ENCODE measurements at places on chromosomes 12 and 14.
A peak's percentile ranks its signal among the peaks of the same experiment; 100 is the strongest.

DNA sequence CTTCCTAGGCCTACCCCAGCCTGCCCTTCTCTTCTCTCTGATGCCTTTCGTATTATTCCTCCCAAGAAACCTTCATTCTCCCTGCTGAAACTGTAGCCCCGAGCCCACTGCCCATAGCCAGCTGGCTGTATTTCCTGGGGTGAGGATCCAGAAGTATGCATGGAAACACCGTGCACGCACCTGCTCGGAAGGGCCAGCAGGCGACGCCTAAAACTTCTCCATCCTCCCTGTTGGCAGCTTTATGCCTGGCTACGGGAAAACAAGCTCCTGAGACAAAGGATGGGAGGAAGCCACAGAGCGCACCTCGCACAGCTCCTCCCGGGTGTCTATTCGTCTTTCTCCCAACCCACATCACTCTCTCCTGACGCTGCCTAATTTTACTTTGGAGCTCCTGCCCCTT, 69.0 kb upstream of the CAPRIN2 start:
- no peak for DNase-seq

DNA sequence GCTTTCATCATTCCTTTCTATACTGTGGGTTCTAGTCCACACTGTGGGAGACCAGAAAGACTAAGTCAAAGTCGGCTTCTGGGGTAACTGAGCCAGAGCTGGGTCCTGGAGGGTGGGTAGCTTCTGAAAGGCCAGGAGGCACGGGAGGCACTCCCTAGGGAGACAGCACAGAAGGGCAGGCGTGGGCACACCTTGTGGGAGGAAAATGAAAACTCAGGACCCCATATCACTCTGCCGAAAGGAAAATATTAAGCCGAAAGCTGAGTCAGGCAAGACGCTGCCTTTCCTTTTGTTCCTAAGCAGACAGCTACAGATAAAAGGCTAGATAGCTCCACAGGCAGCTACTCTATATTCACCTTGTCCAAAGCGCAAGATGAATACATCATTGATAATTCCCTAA, 20.7 kb downstream of the ANO2 start:
- no peak for DNase-seq

GRCh38 chr12:19998411-19998810, 369.9 kb upstream of the PDE3A start:
- no peak for DNase-seq

GRCh38 chr12:107670999-107671643, 14.5 kb upstream of the PWP1 start:
- peak; percentile 41 for DNase-seq

- DNase-seq, result no peak
These were observed 94.5 kb upstream of the NRXN3 start for GRCh38 chr14:78075555-78076277.

DNA sequence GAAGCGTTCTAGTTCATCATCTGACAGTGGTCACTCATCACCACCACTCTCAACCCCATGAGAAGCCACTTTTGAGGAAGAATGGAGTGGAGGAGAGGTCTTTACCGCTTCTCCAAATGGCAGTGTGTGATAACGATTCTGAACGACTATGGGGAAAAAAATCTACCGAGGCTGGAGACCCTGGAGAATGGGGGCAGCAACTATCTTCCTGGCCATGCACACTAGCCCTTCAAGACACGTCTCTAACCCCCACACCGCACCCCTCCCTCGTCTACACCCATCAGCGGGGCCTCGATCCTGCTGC, 365 bp downstream of the ING4 start:
- no peak for DNase-seq

- DNase-seq, result no peak
These were observed 2.1 kb downstream of the ACAD10 start for GRCh38 chr12:111687952-111688351.

GRCh38 chr12:96387981-96388380, 12.3 kb downstream of the CDK17 start:
- DNase-seq, result no peak

DNA sequence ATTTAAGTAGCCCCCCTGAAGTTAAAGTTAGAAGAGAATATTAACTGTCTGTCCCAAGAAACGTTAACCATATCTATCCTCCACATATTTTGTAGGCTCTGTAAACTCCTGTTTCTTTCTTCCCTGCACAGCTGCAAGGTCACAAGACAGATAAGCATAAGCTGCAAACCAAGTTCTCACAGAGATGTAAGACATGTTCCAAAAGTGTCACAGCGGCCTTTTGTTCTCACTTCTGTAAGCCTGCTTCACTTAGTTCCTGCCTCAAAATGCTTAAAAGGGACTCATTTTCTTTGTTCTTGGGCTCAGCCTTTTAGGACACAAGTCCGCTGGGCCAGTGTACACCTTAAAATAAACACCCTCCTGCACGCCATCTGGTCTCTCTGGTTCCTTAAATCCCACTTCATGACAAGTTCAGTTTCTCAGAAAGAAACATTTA, 3.2 kb downstream of the RNASE1 start:
- DNase-seq, result no peak

GRCh38 chr14:72714871-72715214, 179.1 kb downstream of the DPF3 start:
- no peak for DNase-seq

GRCh38 chr14:72608391-72609204, 285.3 kb downstream of the DPF3 start:
- peak; percentile 76 for DNase-seq

DNA sequence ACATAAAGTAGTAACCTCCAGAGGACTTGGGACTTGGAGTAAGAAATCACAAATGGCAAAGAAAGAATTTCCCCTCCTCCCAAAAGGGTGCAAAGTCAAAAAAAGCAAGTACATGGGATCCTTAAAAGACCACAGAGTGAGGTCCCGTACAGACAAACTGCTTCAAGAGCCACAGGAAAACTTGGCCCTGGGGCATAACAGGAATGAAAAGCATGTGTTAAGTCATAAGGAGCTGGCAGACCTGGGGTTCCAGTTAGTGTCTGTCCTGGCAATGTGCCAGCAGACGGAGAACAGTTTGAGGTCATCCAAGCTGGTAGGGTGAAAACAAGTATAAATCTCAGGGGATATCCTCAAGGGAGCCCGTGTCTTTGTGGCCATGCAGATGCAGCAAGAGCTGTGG, 73.2 kb downstream of the HSD17B6 start:
- DNase-seq, result peak; percentile 57

GRCh38 chr12:91813701-91814100, 331.9 kb downstream of the BTG1 start:
- DNase-seq, result no peak

- no peak for DNase-seq
These were observed 1402.4 kb upstream of the FLRT2 start for GRCh38 chr14:84127495-84127894.

- no peak for DNase-seq
These were observed 317.6 kb upstream of the FKBP4 start for GRCh38 chr12:2477009-2477766.

DNA sequence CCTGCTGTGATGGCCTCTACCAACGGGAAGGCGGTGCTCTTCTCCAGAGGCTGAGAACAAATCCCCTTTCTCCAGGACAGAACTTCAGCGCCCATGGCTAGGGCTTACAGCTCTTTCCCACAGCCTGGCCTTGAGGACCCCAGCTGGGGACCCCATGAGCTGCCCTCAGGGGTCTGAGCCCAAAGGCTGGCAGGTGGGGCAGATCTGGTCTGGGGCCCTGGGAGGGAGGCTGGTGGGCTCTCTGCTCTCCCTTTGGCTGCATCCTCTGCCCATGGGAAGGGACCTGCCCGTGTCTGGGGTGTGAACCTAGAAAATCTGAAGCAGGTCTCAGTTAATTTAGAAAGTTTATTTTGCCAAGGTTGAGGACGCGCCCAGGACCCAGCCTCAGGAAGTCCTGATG, 322.1 kb downstream of the ADGRD1 start:
- no peak for DNase-seq

DNA sequence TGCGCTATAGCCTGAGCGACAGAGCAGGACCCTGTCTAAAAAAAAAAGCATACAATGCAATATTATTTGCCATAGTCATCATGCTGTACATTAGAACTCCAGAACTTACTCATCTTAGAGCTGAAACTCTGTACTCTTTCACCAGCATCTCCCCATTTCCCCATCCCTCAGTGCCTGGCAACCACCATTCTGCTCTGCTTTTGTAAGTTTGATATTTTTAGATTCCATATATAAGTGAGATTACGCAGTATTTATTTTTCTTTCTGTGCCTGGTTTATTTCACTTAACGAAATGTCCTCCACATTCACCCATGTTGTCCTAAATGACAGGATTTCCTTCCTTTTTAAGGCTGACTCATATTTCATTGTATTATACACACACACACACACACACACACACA, 121.8 kb downstream of the BBS10 start:
- no peak for DNase-seq

DNA sequence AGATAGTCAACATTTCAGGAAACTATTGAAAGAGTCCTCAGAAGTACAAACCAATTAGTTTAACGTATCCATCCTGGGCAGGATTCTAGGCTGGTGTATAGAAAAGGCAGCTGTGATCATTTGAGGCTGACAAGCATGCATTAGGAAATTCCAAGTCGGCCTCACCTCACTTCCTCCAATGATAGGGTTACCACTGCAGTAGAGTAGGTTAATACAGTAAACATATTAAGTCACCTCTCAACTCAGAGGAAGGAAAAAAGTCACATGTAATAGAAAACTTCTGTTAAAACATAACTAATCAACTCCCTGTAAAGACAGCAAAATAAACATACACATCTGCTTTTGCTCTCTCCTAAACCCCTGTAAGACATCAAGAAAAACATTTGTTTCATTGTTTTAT, 33.5 kb downstream of the MED13L start:
- peak; percentile 69 for DNase-seq

GRCh38 chr12:116365606-116366455, 88.3 kb upstream of the MED13L start:
- no peak for DNase-seq

DNA sequence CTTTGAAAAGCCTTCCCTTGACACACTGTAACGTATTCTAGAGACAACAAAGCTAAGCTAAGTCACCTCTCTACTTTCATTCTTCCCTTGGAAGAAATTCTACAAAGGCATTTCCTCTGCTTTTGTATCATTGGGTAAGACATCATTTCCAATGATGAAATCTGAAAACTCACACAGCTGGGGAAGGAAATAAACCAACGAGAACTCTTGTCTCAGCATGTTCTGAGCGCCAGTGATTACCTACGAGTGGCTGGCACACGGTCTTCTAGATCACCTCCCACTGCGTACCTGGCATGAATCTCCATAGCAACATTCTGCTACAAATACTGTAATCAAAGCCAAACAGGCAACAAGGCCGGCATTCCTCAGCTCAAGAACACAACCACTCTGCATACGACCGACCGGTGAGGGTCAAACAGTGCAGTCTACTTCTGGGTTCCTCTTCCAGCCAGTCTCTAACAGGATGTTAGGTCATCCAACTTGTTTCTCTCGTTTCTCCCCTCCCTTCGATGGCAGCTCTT, 7.6 kb downstream of the VPS37B start:
- DNase-seq, result peak; percentile 81

DNA sequence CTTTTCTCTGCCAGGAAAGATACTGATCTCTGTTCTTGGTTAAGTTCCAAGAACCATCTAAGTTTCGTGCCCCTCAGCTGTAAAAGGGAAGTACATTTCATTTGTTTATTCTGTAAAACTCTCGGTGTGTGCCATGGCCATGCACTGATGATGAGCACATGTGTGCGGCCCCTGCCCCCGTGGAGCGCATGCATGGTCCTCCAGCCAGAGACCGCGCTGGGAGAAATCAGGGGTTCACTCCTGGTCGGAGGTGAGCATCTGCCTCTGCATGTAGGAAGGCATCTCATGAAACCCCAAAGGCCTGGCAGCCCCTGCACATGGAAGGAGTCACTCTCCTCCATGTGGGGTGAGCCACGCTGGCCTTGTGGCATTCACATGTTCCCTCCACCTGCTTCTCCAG, 102.5 kb upstream of the RTL1 start:
- DNase-seq, result no peak

- DNase-seq, result no peak
These were observed 509 bp downstream of the PLEKHG6 start for GRCh38 chr12:6310771-6311610.

DNA sequence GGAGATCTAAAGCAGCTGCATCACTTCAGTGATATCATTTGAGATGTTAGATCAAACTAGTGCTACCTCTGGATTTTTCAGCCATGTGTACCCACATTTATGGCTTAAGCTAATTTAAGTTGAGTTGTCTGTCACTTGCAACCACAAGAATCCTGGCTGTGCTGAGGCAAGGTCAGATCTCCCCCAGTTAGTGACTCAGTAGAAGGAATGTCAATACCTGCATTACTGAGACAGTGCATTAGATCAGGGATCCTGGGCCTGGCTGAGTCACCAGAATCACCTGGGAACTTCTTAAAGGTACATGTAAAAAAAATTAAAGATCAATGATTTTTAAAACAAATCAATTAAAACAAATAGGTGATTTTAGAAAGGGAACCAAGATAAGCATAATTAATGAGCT, 84.6 kb upstream of the GRIN2B start:
- DNase-seq, result no peak

DNA sequence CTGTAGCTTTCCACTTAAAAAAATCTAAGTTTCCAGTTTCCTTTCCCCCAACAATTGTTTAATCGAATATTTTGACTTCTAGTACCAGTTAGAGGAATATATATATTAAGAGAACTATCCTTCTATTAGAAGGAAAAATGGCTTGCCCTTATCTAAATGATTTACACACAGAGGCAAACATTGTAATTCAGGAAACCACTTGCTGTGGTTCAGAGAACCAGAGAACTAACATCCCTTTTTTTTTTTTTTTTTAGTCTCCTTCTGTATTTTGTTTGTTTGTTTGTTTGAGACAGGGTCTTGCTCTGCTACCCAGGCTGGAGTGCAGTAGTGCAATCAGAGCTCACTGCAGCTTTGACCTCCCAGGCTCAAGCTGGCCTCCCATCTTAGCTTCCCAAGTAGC, 746.6 kb downstream of the VRK1 start:
- no peak for DNase-seq

- DNase-seq, result no peak
These were observed 10.8 kb downstream of the PPFIBP1 start for GRCh38 chr12:27534765-27535161.

DNA sequence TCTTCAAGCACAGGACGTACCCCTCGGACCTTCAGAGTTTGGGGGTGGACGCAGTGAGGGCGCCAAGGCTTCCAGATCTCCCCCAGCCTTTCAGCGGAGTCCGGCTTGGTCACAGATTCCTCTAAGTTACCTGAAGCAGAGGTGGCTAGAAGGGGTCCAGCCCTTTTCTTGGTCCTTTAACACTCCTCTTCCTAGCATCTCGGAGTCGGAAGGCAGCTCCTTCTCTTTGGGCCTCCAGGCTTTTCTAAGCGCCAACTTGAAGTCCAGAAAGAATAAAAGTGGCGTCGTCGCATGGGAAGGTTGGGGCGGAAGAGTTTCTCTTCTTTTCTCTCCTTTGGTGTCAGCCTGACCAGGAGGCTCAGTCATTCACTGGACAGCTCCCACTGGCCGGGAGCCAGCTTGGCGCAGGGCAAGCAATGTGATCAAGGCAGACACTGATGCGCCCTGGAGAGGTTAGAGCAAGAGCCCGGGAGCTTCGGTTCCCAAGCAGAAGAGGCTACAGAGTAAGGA, 9.6 kb downstream of the OR6S1 start:
- peak; percentile 80 for DNase-seq

GRCh38 chr12:32501835-32502333, 102.5 kb downstream of the FGD4 start:
- peak; percentile 91 for DNase-seq

GRCh38 chr12:128819293-128820144, 4.2 kb downstream of the SLC15A4 start:
- DNase-seq, result no peak

GRCh38 chr14:55500219-55500701, 59.8 kb upstream of the TBPL2 start:
- no peak for DNase-seq
